Sigmoid colon (tissue), 7 donors: ENCODE measurements at places on chromosomes 12 and 14.

DNA sequence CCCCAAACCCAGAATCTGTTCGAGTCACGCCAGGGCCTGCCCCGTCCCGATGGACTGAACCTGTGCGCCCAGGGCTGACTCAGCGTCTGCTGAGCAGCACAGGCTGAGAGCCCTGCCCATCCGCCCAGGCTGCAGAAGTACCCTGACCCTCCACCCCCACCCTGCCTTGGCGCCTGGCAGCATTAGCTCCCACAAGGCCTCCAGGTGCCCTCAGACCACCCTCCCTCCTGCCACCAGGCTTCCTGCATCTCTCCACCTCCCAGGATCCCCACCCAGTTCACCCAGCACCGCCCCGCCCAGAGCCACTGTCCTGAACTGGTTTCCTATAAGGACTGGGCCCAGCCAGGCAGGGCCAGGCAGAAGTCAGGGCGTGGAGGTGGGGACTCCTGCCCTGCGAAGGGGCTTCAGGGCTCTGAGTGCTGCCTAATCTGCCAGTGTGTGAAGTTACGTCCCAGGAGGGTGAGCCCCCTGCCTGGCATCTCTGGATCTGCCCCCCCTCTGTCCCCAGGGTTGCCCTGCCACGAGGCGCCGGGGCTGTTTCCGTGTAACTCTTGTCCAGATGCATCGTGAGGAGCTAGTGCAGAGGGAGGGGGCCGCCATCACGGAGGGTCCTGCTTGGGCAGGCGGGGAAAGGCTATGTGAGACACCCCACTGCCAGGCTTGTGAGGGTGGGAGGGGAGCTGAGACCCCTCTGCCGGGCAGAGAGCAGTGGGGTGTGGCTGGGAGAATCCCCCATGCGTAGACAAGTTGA lies 9.1 kb downstream of the ADSS1 start:
- DNase-seq: no peak

- DNase-seq: no peak
These were observed 32.2 kb downstream of the SYNE3 start for GRCh38 chr14:95484296-95484695.

DNA sequence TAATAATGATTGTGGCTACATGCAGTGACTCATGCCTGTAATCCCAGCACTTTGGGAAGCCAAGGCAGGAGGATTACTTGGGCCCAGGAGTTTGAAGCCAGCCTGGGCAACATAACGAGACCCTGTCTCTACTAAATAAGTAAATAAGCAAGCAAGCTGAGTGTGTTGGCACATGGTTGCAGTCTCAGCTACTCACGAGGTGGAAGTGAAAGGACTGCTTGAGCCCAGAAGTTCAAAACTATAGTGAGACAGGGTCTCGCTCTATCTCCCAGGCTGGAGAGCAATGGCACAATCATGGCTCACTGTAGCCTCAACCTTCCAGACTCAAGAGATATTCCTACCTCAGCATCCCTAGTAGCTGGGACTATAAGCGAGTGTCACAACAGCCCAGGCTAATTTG lies 64.7 kb downstream of the RPS6KA5 start:
- DNase-seq: no peak

GRCh38 chr12:43848226-43848507 lies 12.3 kb downstream of the TMEM117 start:
- DNase-seq: no peak

DNA sequence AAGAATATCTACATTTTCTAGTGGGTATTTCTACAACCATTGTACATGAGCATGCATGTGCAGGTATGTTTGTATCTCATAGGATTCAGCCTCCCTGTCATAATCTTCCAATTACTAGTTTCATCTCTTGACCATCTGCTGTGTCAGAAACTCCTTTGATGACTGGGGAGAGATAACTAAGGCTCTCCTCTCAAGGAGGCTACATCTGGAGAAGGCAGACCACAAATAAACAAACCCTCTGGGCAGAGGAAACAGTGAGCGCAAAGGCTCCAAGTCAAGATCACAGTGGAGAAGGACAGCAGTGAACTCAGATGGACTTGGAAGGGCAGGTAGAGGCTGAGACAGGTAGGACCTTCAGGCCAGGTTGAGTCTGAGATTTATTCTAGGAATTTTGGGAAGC lies 166.4 kb downstream of the PELI2 start:
- DNase-seq: no peak

DNA sequence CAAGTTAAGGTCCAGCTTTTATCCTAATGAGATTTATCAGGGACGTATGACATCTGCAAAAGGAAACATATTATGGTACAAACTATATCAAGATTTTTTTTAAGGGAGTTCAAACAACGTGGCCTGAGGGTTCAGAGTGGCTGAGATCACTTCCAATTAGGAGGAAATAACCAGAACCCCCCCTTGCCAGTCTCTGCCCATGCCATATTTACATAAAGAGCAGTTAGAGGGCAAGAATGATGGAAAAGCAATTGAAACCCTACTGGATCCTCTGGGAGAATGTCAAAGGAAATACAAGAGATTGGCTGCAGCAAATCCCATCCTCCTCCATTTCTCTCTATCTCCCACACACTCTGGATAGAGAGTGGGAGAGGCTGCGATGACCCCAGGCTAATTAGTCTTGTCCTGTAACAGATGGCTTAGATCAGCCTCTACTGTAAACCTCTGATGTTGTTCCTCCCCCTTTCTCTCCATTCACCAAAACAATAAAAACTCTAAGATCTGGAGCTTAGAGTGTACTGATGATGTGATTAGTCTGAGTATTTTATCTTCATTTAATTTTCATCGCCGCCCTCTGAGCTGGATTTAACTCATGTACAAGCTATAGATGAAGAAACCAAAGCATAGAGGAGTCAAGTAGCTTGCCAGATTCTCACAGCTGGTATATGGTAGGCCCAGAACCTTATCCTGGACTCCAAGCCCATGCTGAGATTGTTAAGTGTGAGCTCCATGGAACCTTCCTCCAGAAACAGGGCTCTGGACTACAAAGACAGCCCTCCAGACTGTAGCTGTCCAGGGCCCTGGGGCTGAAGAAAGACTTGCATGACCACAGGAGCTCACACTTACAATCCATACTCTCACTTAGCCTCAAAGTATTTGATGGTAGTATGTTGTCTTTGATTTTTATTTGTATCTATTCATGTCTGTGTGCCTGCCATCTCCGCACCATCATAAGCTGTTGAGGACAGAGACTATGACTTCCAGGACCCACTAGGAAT lies 54.1 kb upstream of the GNG2 start:
- DNase-seq: no peak

DNA sequence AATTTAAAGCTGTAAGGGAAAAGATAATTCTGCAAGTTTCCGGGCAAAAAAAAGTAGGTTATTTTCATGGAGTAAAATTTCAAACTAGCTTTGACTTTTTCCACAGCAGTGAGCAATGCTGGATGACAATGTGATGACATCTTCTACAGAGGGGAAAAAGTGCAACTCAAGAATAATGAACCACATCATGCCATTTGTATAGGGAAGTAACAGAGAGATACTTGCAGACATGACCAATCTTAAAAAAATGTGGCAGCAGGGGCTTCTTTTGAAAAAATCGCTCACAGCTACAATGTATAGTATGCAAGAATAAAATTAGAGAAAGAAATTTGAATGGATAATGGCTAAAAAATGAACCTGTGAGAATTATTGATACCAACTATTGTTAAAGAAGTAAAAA lies 115.5 kb downstream of the DHRS2 start:
- DNase-seq: no peak

DNA sequence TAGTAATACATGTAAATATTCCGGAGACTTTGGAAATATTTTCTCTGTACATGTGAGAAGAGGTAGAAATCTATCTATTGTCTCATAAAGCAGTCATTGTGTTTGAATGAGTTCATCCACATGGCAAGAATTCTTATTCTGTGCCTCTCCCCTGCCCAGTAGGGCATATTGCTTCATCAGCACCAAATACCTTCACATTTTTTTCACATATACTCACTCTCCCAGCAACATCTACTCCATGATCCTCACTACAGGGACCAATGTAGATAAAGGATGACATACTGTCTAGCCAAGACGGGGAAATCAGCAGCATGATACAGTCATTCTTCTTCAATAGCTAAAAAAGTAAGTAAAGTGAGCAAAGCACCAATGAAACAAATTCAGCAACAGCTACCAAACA lies 1.3 kb upstream of the TAS2R14 start:
- DNase-seq: no peak

GRCh38 chr12:19451196-19451595 lies 11.9 kb downstream of the AEBP2 start:
- no peak for DNase-seq

GRCh38 chr14:23121361-23121771 lies 2.3 kb upstream of the CEBPE start:
- DNase-seq: peak; percentile 80

DNA sequence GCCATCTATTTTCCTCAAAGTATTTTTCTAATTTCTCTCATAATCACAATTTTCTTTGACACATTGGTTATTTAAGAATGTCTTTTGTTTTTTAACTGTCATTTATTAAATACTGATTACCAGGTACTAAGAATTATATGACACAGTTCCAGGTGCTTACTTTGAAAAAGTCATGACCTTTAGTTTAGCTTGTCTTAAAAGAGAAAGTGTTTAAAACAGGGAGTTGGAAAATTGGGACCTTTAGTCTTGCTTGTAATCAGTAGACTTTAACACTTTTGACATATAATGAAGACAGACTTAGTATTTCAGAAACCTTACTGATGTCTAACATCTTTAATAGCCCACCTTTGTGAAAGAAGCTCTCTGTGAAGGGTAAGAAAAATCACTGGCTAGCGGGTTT lies 19.2 kb downstream of the CREBL2 start:
- no peak for DNase-seq

GRCh38 chr12:116360579-116361413 lies 83.3 kb upstream of the MED13L start:
- DNase-seq: no peak

GRCh38 chr12:12718381-12718759 lies 1.2 kb downstream of the CDKN1B start:
- no peak for DNase-seq

DNA sequence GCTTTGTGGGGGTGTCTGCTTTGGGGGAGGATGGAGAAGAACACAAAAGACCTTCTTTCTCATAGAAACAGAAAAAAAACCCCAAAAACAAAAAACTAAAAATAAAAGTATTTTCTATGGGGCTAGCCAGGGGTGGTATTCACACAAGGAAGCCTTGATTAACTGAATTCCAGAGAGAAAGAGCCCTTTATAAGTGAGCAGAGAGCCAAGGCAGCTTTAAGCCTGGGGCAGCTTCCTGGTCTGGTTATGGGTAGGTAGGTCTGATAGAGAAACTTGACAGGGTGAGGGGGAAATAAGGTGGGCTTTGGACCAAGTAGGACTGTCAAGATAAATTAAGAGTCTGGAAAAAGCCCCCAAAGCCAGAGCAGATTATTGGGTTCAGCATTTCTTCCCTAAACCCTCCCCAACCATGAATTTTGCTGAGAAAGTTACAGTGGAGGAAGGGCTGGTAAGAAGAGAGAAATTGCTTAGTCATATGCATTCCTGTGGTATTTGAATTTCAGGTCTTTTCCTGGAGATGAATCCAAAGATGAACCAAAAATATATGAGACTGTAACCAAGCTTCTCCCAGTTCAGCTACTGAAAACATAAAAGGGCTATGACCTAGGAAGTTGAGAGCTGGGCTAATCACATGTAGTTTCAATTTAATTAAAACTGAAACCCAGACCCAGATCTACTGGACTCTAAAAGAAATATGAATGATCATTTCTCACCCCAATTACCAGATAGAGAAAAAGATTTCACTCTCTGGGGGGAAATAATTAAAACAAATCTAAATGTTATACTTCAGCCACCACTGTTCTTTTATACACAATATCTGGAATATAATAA lies 144.8 kb downstream of the TBC1D30 start:
- DNase-seq: no peak

GRCh38 chr12:52259657-52260243 lies 14.7 kb upstream of the KRT86 start:
- DNase-seq: no peak

DNA sequence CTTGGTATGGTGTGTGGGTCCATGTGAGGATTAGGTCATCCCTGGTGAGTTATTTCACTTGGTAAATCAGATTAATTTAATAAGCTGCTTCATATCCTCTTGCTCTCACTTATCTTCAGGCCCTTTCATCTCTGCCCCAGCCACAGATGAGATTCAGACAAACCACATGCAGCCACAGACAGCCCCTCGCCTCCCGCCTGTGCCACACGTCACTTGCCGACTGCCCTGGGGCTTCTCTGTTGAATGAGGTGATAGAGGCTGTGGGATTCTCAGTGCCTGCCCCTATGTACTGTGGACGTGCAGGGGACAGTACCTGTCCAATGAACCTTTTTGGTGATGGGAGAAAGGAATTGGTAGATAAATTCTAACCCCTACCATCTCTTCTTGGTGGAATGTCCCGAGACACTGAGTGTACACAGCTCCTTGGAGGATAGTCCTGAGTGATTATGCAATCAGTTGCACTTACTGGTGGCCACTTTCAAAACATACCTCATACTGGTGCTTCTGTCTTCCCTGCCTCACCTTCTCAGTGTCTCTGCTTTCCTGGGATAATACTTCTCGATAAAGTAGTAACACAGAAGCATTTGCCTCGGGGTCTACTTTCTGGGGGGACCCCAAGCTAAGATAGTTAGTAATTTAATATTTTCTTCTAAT lies 248.7 kb downstream of the TTC6 start:
- no peak for DNase-seq

- peak; percentile 39 for DNase-seq
These were observed 44.4 kb downstream of the UBE3B start for GRCh38 chr12:109521831-109522230.

DNA sequence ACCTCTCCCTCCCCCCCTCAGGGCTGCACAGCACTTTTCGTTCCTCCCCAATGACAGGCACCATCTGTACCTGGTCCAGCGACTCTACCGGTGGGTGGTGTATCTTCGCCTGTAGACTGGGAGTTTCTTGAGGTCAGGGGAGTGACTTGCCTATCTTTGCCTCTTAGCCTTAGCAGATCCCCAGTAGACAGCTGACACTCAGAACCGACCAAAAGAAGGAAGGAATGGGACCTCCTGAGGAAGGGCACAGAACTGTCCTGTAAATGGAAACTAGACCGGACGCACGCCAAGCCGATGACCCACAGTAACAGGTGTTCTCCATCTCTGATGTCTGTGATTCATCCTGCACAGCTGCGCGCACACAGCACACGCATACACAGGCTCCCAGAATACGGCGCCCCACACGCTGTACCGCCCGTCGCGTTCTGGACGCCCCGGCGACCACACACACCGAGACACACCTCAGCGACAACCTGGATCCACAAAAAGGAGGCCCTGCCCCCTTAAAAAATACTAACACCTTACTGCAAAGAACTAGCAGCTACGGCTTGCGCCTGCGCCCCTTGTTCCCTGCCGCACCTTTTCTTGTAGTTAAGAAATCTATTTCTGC lies 673 bp upstream of the TTC9 start:
- peak; percentile 72 for DNase-seq

DNA sequence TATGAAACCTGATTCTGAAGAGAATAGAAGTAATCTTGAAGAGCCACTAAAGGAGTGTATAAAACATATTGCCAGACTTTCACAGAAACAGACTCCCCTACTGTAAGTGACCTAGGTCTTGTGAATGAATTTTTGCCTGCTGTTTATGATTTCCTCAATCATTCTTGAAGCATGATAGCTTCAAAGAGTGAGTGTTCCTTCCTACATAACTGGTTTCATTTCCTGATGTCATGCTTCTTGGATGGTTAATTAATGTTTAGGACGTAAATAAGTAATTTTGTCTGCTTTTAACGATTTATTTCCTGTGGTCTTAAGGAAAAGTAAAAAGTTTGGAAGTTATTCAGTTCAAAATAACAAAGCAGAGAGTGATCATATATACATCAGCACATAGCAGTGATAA lies 129.8 kb downstream of the PIK3C2G start:
- DNase-seq: no peak
